ENCODE measurements at places on chromosomes 6 and 20. TPM values are rescaled to one million over a fixed set of nuclear protein-coding genes. Genes with fewer than 3 reads are reported as not detected.

GRCh38 chr6:10441004-10441654 lies 26.3 kb upstream of the TFAP2A start:
- DNase-seq, result peak; percentile 90

GRCh38 chr20:58889798-58890517 lies 37.4 kb downstream of the GNAS start:
- no peak for DNase-seq

GRCh38 chr6:116877743-116878142 lies 701 bp downstream of the RFX6 start:
- no peak for DNase-seq

DNA sequence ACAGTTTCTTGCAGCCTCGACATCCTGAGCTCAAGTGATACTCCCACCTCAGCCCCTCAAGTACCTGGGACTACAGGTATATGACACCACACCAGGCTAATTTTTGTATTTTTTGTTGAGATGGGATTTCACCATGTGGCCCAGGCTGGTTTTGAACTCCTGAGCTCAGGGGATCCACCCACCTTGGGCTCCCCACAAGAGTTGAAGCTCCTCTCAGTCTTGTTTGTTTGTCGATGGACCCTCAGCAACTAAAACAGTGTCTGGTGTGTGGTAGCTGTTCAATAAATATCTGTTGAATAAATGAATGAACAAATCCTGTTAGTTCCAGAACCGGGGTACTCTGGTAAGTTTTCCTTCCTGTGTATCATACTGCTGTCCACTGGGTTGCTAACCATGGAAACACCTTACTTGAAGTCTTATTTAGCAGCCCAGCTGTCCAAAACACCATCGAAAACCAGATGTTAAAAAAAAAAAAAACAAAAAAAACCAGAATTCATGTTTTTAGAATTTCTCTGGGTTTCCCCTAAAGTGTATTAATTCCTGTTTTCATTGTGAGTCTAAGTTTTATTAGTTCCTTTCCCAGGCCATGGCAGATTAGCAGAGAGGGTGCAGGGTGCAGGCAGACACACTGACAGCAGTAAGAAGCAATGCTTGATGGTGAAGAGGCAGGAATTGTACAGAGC lies 7.8 kb upstream of the EZR start:
- DNase-seq, result peak; percentile 34

The PFDN4 gene
- total RNA-seq, result 84.7 TPM

DNA sequence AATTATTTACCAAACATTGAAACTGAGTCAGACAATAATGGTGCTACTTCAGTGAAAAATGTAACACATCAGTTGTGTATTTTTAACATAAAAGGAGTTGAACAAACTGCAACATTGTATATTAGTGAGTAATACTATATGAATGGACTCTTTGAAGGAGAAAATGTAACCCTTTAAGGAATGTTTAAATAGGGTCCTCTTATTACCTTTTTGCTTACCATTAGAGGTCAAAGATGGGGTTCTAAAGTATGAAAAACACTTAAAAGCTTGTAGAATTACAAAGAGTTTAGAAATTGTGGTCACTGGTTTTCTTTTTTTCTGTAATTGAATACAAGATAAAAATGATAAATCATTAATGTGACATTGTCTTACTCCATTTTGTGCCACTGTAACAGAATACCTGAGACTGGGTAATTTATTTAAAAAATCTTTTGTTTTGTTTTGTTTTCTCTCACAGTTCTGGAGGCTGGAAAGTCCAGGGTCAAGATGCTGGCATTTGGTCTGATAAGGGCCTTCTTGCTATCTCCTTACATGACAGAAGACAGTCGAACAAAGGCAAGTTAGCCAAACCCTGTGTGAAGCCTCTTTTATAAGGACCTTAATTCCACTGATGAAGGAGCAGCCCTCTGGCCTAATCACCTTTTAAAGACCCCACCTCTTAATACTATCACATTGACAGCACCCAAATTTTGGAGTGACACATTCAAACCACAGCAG lies 43.2 kb downstream of the SESN1 start:
- no peak for DNase-seq

DNA sequence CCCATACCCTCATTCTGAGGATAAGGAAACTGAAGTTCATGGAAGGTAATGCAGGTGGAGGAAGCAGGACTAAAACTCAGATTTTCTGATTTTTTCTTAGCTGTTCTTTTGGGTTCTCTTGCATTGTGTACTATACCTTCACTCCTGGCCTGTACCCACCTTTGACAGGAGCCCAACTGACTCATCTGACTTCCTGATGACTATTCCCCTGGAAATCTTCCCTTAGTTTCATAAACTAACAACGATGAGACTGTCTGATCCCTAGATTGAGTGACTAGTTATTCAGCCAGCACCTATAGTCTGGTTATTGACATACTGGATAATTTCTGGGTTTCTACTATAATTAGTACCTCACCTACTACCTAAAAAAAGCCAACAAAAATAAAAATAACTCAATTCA lies 10.1 kb downstream of the CRYBG1 start:
- DNase-seq, result no peak

DNA sequence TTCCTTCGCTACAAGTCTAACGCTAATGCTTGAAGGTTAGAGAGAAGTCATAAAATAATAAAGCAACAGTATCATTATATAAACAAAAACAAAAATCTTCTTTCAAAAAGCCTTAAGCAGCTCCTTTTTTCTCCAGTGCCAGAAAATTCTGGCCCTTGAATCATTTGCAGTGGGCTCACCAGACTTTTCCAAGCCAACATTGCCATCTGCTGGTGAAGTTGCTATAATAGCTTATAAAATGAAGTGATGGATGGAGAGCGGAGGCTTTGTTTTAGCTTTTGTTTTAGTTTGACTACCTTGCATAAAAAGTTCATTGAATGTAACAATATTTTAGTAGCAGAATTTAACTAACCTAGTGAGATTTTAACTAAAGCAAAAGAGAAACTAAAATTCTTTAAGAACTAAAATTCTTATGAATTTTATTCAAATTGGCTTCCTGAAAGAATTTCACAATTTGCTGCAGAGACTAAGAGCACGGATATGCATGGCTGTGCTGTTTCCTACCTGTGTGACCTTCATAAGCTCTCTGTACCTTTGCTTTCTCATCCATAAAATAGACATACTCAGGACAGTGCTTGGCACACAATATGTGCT lies 44.8 kb upstream of the SLC2A12 start:
- peak; percentile 84 for DNase-seq

- no peak for DNase-seq
These were observed 39.7 kb downstream of the NTSR1 start for GRCh38 chr20:62748311-62748710.

The GPX5 gene
- total RNA-seq, result 4.6 TPM

GRCh38 chr6:125415913-125416312 lies 114.1 kb upstream of the HDDC2 start:
- DNase-seq, result no peak

DNA sequence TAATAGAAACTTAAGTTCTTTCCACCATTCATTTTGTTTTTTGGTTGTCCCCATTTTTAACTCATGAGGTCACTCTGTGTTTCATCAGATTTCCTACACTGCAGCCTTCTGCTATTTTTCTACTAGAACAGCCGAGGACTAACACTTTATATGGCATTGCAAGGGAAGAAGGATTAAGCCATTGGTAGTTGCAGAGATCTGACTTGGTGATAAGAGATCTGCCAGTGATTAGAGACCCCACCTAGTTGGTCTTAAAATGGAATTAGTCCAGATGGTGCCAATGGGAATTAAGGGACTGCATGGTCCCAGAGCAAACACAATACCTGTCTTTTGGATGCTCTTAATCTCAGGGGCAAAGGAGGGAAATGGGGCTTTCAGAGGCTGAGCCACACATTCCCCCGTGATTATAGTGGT lies 125.5 kb upstream of the TMEM170B start:
- DNase-seq, result no peak

- no peak for DNase-seq
These were observed 113.2 kb downstream of the FAM83B start for GRCh38 chr6:54959820-54960219.

GRCh38 chr6:163384510-163384909 lies 30.0 kb upstream of the QKI start:
- no peak for DNase-seq

The MYCT1 gene
- total RNA-seq, result 3.1 TPM

- DNase-seq, result no peak
These were observed 126.2 kb downstream of the RNF144B start for GRCh38 chr6:18513253-18513798.

DNA sequence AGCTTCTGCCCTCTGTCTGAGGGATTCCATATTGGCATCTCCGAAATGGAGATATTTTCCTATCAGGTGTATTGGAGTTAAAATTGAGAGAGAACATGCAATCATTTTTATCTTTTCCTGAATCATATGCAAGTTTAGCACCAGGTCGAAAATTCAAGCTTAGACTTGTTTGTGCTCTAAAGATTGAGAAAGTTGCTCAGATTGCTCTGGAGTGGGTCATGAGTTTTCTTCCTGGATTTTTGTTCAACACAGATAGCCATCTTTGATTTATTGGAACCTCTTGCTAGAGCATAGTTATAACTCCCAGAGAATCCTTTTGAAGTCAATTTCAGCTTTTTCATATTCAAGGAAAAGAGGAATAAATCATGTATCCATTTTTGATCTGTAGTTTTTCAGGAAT lies 373.5 kb upstream of the FLRT3 start:
- DNase-seq, result peak; percentile 64

GRCh38 chr20:7966176-7966575 lies 25.9 kb upstream of the HAO1 start:
- DNase-seq, result no peak

The STK38 gene
- total RNA-seq, result 21.2 TPM

DNA sequence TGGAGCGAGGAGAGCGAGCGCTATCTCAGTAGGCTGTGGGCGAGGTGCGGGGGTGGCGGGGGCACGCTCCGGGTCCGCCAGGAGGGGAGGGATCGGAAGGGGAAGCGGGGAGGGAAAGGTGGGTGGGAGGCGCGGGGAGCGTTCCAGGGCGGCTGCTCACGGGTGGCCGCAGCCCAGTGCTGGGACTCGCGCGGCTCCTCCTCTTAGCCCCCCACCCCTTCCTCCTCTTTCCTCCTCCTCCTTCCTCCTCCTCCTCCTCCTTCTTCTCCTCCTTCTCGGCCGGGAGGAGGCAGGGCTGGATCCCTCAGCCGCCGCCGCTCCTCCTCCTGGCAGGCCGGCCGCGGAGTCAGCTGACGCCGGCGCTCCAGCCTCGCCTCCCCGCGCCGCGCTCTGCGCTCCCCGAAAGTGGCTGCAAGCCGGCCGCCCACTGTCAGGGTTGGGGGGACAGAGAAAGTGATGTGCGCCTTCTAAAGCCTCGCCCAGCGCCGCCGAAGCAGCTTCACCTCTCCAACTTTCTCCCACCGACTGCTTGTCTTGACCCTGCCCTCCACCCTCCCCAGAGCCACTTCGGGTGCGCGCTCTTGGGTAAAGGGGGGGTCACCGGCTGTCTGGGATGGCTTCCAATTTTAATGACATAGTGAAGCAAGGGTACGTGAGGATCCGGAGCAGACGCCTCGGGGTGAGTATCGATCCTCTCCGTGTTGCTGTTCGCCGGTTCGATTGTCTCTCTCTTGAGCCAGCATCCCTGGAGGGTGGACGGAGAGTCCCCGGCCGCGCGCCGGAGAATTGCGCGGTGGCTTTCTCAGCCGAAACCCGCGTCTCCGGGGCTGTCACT lies at the start of gene DOK5:
Gene DOK5 (plus strand): TSS at position 260 of the 835 bp plus-strand sequence. CDS start 354 bp downstream, at position 614.
- DNase-seq, result peak; percentile 90

DNA sequence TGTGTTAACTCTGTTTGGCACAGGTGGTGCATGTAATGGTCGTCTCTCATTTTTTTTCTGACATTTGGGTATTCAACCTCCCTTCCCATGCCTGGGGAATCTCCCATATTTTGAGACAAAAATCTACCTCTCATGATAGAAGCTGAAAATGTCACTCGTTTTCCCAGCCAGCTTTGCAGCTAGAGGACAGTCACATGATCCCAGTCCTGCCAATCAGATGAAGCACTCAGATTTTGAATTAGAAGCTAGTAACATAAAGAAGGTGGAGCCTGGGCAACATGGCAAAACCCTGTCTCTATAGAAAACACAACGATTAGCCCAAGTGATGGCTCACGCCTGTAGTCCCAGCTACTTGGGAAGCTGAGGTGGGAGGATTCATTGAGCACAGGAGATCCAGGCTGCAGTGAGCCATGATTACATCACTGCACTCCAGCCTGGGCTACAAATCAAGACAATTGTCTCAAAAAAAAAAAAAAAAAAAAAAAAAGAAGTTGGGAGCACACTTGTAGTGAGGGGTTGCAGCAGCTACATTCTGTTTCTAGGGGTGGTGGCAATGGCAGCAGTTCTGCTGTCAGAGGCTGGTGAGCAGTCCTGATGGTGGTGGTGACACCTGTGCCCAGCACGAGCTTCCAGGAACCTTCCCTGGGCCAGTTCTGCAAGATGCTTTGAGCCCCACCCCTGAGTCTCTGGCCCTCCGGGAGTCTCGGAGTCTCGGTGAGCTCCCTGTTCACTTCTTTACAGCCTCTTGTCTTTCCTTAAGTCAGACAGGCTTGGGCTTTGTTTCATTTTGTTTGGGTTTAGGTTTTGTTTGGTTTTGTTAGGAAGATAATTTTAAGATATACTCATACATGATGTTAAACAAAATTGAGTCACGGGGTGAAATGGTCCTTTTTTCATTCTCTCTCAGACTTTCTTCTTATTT lies 94.1 kb upstream of the KCNG1 start:
- DNase-seq, result peak; percentile 36

GRCh38 chr6:56862415-56863175 lies 92.3 kb upstream of the BEND6 start:
- no peak for DNase-seq

The HSPA12B gene
- total RNA-seq, result 13.5 TPM

The NRN1 gene
- total RNA-seq, result 3.6 TPM

GRCh38 chr6:69594405-69594804 lies 202.4 kb downstream of the LMBRD1 start:
- DNase-seq, result no peak

GRCh38 chr6:124495665-124496190 lies 466.5 kb upstream of the RNF217 start:
- no peak for DNase-seq

DNA sequence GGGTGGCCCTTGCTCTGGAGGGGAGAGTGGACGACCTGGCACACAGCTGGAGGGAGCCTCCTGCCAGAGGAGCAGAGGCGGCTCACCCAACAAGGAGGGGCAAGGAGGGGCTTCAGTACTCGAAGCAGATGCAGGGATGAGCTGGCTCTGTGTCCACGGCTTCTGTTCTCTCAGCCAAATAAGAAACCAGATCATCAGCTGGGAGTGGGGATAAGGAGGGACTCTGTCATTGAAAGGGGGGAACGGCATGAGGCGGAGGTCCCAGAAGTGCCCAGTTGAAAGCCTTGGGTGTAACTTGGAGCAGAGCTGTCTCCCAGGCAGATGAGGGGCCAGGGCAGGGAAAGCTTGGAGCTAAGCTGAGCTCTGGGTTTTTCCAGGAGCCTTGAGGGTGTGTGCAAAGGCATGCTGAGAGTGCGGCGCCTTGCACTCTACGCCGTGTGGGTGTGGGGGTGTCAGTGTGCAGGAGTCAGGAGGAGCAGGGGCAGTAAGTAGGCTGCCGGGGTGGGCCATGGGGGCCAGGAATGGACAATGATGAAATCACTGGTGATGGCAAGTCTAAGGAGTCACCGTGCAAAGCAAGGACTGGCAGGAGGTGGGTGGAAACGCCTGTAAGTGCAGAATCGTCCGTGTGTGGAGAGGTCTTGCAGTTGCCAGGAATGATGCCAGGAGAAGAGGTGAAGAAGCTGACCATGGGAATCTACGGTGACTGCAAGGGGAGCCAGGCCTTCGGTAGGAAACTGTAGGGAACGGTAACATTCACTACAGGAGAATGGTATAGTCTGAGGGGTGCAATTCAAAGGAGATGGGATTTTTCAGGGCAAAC lies 85.4 kb upstream of the FOXQ1 start:
- DNase-seq, result peak; percentile 73

GRCh38 chr6:98547151-98547550 lies 287.2 kb upstream of the POU3F2 start:
- DNase-seq, result peak; percentile 5

Measured in umbilical cord (tissue), 2 donors.